ENCODE measurements at places on chromosomes 7 and 10.

DNA sequence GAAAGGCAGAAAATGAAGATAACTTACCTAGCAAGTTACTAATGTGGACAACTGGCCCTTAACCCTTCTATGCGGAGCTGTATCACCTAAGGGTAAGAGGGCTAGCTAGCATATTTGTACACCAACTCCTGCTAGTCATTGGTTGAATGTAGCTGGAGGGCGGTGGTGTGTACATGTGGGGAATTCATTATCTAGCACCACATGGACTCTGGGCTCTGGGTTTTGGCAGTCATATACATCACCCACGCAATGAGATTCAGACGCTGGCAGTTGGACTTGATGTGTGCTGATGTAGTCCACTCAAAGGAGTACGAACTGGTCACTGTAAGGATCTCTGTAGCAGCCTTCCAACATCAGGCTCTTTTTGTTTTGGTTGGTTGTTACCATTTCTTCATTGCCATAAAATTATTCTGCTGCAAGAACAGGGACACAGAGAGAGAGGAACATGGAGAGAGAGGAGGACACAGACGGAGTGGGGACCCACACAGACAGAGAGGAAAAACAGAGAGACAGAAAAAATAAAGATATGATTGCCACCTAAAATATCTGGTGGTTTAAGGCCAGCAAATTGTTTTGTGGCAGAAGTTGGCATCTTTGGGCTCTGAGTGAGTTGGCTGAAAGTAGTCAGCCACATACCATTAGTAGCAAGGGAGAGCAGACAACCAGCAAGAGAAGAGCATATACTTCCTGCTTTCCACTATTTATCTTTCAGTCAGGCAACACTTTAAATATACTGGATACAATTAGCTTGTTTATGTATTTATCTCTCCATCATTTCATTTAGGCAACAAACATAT lies 76.7 kb upstream of the MTPN start:
- H3K4me3 ChIP-seq, result no peak overlapping the region
- no peaks in the 10 kb centered on the region for H3K27me3 ChIP-seq
- H3K27ac ChIP-seq, result no peak overlapping the region
- DNase-seq, result no peak

GRCh38 chr7:111657018-111657417 lies 94.7 kb upstream of the IMMP2L start:
- DNase-seq, result no peak
- no peaks in the 10 kb centered on the region for H3K4me1 ChIP-seq
- H3K27me3 ChIP-seq, result no peaks in the 10 kb centered on the region
- H3K4me3 ChIP-seq, result no peak overlapping the region
- H3K27ac ChIP-seq, result no peak overlapping the region

DNA sequence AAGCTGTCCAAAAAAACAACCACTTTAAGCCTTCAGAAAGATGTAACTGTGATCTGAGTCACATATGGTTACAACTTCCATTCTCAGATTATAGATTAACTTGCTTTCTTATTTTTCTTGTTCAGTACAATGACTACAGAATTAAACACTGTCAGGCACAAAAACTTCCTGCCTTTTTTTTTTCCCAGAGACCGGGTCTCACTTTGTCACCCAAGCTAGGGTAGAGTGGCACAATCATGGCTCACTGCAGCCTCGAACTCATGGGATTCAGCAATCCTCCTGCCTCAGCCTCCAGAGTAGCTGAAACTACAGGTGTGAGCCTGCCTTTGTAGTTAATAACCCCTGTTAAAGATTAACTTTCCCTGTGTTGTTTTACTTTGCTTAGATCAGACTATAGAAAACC lies 163.2 kb downstream of the AVL9 start:
- H3K4me3 ChIP-seq, result no peak overlapping the region
- H3K27ac ChIP-seq, result no peak overlapping the region
- no peak for DNase-seq
- no peaks in the 10 kb centered on the region for H3K27me3 ChIP-seq

DNA sequence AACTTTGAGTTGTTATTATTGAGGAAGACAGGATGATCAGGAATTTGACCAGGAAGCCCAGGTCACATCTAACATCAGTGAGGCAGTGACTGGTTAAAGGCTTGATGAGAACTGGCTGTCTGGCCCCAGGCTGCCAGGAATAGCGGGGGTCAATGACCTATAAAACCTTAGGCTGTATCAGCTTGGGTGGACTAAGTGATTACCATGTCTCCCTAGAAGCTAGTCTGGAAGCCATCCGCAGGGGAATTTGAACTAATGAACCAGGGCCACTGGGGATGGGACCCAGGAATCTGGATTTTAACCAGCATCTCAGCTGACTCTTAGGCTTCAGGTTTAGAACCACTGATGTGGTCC lies 56.6 kb downstream of the BPGM start:
- H3K4me3 ChIP-seq, result no peak overlapping the region
- no peaks in the 10 kb centered on the region for H3K27me3 ChIP-seq
- DNase-seq, result no peak
- H3K27ac ChIP-seq, result peak overlapping the region; percentile 70
- H3K36me3 ChIP-seq, result no peaks in the 10 kb centered on the region
- H3K4me1 ChIP-seq, result no peaks in the 10 kb centered on the region

DNA sequence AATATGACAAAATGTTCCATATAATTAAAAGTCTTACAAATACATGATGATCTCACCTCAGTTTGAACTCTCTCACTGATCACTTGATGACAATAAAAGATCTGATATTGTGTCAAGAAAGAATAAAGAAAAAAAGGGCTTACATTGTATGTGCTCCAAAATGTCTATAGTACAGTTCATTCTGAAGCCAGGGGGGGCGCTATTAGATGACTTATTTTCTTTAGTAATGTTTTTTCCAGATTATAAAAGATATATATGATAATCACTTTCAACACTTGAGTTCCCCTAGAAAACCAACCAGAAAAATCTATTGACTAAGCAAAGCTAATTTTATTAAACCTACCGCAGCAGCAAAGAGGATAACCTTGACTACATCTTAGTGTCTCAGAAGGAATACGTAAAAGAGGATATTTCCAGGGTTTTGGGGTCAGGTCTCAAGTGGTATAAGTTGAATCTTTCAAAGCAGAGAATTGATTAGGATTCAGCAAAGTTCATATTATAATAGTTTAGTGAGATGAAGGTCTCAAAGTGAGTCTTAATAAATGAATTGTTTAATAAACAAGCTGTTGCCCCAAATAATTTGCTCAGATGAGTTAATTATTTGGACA lies 55.8 kb downstream of the PTN start:
- H3K4me3 ChIP-seq, result no peak overlapping the region
- H3K4me1 ChIP-seq, result no peaks in the 10 kb centered on the region
- H3K36me3 ChIP-seq, result no peaks in the 10 kb centered on the region

DNA sequence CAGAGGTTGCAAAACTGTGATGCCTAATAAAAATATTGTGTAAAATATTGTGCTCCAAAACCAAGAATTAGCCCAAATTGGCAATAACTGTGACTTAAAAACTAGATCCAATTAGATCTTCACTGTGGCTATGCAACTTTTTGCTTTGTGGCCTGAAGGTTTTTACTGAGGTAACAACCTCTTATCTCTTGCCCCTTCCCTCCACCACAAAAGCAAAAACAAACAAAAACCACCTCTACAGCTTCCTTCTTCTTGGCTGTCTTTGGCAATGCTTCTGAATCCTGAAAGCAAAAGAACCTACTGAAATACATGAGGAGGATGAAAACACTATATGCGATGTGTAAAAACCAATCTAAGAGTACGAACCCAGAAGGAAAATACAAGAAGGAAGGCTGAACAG lies 226.7 kb upstream of the MBL2 start:
- no peak overlapping the region for H3K27ac ChIP-seq
- no peak for DNase-seq
- H3K27me3 ChIP-seq, result no peaks in the 10 kb centered on the region
- H3K4me1 ChIP-seq, result no peaks in the 10 kb centered on the region

DNA sequence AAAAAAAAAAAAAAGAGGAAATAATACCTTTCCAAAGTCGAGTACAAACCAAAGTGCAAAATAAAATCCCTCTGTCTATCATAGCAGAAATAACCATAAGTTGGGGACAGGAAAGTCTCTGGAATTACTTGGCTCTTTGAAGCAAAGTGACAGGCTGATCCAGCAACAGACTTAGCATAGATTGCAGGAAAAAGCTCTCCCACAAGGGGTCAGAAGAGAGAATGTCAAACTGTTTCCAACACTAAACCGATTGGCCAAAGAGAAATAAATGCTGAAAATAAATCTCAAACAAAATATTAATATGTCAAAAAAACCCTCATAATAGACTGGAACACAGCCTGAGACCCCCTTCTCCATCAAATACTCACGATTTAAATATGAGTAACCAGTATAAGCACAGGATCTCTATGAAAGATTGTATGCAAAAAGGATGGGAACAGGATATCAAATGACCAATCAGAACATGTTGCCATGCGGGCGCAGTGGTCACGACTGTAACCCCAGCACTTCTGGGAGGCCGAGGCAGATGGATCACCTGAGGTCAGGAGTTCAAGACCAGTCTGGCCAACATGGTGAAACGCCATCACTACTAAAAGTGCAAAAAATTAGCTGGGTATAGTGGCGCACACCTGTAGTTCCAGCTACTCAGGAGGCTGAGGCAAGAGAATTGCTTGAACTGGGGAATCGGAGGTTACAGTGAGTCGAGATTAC lies 1000.7 kb upstream of the LRRN3 start:
- H3K27me3 ChIP-seq, result no peaks in the 10 kb centered on the region
- H3K4me1 ChIP-seq, result no peaks in the 10 kb centered on the region
- no peaks in the 10 kb centered on the region for H3K36me3 ChIP-seq
- no peak for DNase-seq
- no peak overlapping the region for H3K4me3 ChIP-seq

- peaks cover 35% of the 10 kb centered on the region for H3K27me3 ChIP-seq
- no peak overlapping the region for H3K4me3 ChIP-seq
- H3K36me3 ChIP-seq, result no peaks in the 10 kb centered on the region
- no peak for DNase-seq
Measured at GRCh38 chr7:2687338-2687869, 598 bp upstream of the AMZ1 start.

- H3K27me3 ChIP-seq, result no peaks in the 10 kb centered on the region
- no peaks in the 10 kb centered on the region for H3K4me1 ChIP-seq
- no peak for DNase-seq
- H3K27ac ChIP-seq, result no peak overlapping the region
- H3K36me3 ChIP-seq, result no peaks in the 10 kb centered on the region
- H3K4me3 ChIP-seq, result no peak overlapping the region
Measured at GRCh38 chr7:143504215-143504936, 26.7 kb downstream of the TAS2R41 start.

- peaks cover 4% of the 10 kb centered on the region for H3K4me1 ChIP-seq
- H3K27ac ChIP-seq, result peak within 1 kb of the TSS; percentile 99
- DNase-seq, result no peak
- no peaks in the 10 kb centered on the region for H3K36me3 ChIP-seq
- H3K27me3 ChIP-seq, result no peaks in the 10 kb centered on the region
- H3K4me3 ChIP-seq, result peak within 1 kb of the TSS; percentile 90
Measured at GRCh38 chr10:61900829-61901792, at the start of gene ARID5B. Gene ARID5B (plus strand): TSS chr10:61901699. CDS start chr10:61901710, 11 bp downstream.

DNA sequence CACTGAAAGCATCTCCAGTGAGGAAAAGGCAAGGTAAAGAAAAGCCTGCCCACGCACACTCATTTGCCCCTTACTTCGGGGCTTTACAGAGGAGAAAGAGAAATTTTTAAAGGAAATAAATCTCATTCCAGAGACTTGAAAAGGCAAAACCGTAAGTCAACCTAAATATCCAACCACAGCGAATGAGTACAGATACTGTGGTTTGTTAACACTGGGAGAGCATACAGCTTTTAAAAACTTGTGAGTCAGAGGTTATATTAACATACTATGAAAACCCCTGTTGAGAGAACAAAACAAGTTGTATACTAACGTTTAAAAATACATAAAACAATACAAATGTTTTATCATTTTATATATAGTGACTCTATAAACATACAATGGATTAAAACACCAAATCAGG lies 28.6 kb upstream of the ST7 start:
- H3K36me3 ChIP-seq, result no peaks in the 10 kb centered on the region
- no peak overlapping the region for H3K27ac ChIP-seq
- H3K27me3 ChIP-seq, result no peaks in the 10 kb centered on the region
- no peak for DNase-seq

DNA sequence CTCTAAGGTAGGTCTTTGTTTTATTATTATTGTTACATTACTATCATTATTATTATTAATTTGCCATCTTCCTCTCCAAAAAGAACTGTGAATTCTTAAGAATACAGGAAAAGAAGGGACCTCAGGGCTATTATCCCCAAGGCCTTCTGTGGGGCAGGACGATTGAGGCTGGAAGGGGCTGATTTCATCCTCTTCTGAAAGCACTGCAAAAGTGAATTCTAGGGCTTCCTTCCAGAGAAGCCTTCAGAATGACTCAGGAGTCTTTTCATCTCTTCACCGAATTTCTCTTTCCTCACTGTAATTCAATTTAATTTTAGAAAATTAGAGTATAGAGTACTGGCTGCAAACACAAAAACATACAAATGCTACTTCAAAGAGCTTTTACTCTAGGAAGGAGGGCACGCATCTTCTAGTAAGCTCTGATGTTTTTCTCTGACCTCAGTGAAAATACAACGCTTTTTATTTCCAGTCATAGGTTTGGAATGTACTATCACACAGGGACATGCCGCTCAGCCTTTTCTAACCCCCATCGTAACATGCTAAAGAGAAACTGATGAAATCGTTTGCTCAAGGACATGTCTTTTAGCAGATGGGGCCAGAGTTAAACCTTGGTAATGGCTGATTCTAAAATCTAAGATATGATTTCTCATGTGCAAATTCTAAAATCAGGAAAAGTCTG lies 280.2 kb upstream of the PITRM1 start:
- H3K36me3 ChIP-seq, result no peaks in the 10 kb centered on the region
- H3K4me1 ChIP-seq, result no peaks in the 10 kb centered on the region
- H3K27me3 ChIP-seq, result no peaks in the 10 kb centered on the region
- no peak for DNase-seq

DNA sequence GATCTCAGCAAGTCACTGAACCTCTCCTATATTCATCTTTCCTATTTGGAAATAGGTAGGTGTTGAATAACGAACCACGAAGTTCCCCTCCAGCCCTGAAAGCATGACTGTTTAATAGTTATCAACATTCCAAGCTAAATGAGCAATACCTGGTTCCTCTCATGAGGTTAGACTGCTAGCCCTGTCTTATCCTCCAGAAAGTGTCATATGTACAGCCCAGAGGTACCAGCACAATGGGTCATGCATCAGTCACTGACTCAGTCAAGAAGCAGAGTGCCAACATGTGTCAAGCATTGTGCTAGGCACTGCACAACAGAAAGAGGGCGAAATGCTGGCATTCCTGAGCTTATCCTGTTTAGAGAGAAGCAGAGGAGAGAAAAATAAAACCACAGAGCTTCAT lies 70.0 kb downstream of the AMPH start:
- no peaks in the 10 kb centered on the region for H3K27me3 ChIP-seq
- no peak overlapping the region for H3K27ac ChIP-seq
- H3K36me3 ChIP-seq, result no peaks in the 10 kb centered on the region
- no peak for DNase-seq

DNA sequence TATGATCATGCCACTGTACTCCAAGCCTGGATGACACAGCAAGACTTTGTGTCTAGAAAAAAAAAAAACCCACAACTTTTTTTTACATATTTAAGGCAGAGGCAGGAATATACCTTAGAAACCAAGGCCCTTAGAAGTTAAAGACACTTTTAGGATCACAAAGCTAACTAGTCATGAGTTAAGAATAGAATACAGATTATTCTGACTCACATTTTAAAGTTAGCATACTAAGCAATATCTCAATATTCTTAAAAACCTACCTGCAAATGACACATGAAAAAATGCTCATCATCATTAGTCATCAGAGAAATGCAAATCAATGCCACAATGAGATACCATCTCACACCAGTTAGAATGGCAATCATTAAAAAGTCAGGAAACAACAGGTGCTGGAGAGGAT lies 177.7 kb downstream of the CHCHD3 start:
- H3K4me3 ChIP-seq, result no peak overlapping the region
- H3K36me3 ChIP-seq, result no peaks in the 10 kb centered on the region
- no peak for DNase-seq
- no peak overlapping the region for H3K27ac ChIP-seq
- H3K27me3 ChIP-seq, result no peaks in the 10 kb centered on the region
- H3K4me1 ChIP-seq, result no peaks in the 10 kb centered on the region
